ENCODE measurements at places on chromosomes 7 and 10. TPM values are rescaled to one million over a fixed set of nuclear protein-coding genes. Genes with fewer than 3 reads are reported as not detected.

The C10orf62 gene
- 0.16 TPM for total RNA-seq

The TRIL gene
- 2.9 TPM for total RNA-seq

DNA sequence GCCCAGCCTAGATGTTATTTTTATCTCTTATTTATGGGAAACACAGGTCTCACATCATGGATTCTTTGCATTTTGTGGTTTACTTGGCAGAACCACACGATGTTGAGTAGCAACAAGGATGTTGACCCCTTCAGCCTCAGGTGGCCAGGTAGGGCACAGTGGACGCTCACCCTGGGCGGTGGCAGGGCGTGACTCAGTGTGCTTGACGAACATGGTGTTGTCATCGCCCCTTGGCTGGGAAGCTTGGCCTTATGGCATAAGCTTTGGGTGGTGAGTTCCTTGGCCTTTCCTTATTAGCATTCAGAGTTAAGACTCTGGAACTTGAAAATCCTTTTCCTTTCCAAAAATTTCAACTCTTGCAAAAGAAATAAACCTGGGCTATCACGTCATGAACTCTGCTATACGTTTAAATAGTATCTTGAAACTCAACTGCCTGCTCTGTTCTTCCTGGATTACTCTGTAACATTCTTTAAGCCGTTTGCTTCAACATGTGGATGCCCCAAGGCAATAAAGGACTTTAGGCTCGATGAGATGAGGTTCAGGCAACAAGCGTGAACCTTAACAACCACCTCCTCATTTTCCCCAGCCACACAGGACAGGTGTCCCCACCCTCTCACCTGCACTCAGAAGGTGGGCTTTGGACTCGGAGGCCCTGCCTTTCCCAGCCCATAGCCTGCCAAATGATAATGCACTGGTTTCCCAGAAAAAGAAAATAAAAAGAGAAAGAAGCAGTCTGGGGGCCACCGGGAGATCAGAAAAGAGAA lies 22.5 kb upstream of the ECHDC3 start:
- peak; percentile 89 for ATAC-seq

DNA sequence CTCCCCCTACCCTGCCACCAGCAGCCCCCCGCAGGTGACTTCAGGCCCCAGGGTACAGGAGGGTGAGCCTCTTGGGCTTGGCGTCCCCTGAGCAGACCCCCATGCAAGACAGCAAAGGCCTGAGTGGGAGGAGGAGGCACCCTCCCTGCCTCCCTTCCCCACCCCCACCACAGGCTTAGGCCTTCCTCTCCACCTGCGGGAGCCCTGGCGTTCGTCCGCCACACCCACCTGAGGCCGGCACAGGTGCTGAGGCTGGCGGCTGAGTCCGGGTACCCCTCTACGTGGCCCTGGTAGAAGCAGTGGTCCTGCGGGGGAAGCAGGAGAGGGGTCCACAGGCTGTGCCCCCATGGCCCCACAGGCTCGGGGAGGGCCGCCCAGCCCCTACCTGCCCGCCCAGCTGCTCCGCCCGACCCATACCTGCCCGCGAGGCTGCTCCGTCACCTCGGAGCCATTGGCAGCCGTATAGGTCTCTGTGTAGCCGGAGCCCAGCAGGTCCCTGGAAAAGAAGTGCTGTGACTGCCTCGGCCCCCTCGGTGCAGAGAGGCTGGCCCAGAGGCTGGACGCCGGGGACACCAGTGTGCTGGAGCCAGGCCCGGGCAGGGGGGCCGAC lies 3.0 kb downstream of the ADAM8 start:
- ATAC-seq = no peak

DNA sequence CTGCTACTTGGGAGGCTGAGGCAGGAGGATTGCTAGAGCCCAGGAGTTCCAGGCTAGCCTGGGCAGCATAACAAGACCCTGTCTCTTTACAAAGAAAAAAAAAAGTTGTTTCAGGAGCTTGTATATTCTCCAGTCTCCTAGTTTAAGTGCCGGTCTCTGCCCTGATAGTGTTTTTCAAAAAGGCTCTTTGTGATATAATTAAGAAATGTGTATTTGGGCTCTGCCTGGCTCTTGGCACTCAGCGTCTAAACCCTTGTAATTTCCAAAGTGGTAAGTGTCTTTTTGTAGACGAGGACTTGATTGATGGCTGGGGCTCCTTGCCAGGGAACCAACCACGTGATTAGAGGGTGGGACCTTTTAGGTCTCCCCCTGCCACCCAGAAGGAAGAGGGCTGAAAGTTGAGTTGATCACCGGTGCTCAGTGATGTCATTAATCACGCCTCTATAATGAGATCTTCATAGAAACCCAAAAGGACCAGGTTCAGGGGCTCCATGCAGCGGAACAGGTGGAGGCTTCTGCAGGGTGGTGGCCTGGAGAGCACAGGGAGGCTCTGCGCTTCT lies 4.4 kb downstream of the EIF3B start:
- ATAC-seq = no peak

DNA sequence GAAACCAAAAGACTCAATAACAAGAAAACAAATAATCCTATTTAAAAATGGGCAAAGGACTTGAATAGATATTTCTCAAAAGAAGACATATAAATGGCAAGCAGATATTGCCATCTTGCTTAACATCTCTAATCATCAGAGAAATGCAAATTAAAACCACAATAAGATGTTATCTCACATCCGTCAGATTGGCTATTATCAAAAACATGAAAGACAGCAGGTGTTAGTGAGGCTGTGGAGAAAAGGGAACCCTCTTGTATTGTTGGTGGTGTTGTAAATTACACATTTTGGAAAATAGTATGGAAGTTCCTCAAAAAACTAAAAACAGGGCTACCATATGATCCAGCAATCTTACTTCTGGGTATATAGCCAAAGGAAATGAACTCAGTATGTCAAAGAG lies 25.7 kb downstream of the OPALIN start:
- no peak for ATAC-seq

DNA sequence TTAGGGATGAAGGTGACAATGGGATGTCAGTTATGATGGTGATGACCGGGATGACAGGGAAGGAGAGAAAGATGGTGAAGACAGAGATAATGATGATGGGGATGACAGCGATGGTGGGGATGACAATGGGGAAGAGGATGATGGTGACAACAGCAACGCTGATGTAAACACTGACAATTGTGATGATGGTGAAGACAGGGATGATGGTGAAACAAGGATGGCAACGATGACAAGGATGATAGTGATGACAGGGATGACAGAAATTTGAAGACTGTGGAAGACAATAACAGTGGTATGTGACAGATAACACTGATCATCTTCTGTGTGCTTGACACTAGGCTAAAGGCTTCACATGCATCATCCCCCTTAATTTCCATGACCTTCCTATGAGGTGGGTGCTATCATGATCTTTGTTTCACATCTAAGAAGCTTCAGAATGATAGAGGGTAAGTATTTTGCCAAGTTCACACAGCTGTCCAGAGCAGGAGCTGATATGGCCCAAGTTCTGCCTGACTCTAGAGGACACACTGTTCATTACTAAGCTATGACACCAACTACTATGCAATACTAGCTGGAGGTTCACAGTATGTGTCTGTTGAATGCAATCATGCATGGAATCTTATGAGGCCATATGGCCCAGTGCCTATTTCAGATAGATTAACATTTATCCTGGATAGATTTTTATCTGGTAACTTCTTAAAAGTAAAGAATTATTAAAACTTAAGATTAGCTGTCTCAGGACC lies 105.6 kb downstream of the RNLS start:
- ATAC-seq = peak; percentile 34

All from esophagus mucosa (tissue), 1 donor.